ENCODE measurements at places on chromosomes 4 and X.

- DNase-seq, result no peak
These were observed 41.1 kb downstream of the THOC2 start for GRCh38 chrX:123691776-123692175.

- DNase-seq, result peak; percentile 68
These were observed 19.6 kb downstream of the MND1 start for GRCh38 chr4:153364061-153364460.

DNA sequence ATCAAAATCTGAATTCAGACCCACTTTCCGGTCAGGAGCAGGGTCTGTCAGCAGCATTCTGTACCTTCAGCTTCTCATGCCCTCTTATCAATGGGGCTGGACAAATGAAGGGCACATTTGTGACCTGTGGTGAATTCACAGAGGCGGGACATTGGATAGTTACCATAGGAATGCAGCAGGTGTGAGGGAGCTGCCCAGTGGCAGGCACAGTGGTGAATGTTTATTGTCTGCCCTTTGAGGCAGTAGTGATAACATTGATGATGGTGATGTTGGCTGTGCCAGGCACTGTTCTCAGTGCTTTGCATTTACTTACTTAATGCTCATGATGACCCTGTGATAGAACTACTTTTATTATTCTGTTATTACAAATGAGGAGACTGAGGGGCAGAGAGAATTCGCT is 101.2 kb upstream of the KIT start:
- DNase-seq, result no peak

DNA sequence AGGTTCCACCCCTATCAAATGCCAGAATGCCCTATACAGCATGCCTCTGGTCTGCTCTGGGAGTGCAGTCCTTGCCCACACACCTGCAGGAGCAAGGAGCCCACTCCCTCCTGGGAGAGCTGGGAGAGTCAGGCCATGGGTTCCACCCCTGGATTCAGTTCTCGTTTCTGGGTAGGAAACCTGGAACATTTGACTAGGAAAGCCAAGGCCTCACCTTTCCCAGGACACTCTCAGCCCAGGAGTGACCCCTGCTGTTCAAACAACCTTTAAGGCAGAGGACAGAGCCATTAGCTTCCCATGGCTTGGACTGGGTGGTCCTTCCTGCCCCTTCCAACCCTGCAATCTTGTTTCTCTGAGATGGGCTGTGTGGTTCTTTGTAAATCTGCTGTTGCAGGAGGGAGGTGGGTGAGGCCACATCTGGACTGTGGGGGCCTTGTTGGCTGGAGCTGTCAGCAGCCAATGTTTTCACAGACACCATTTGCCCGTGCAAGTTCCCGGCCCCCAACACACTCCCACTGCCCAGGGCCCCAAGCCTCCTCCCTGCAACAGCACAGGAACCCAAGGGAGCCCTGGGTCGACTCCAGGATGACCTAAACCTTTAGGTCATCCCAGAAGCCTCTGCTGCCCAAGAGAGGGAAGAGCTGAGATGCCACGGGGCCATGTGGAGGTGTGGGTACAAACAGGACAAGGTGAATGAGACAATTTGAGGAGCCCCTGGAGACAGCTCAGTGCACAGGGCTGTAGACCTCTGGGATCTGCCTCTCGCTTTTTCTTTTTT is 104.4 kb downstream of the PJA1 start:
- DNase-seq, result peak; percentile 31

- DNase-seq, result no peak
These were observed 35.7 kb upstream of the GABRQ start for GRCh38 chrX:152601848-152602616.

DNA sequence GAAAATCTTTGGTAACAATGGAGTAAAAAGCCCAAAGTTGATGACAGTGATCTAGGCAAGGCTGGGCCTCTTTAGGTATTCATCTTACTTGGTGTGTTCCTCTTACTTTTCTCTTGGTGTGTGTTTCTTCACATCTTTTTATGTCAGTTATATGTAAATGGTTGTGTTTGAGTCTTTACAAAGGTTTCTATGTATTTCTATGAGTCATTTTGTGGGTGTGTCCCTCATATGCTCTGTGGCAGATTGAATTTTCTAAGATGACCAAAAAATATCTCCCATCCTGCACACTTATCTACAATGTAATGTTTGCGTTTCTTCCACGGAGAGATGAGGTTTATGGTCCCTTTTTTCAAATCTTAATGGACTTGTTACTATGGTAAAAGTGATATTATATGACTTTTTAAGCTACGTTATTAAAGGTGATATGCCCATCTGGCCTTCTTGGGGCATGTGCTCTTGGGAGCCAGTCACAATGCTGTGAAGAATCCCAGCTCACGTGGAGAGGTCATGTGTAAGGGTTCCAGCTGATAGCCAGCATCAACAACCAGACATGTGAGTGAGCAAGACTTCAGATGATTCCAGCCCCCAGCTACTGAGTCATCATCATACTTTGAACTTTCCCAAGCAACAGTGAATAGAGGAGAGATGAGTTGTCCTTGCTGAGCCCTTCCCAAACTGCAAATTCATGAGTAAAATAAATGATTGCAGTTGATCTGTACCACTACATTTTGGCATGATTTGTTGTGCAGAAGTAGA is 126.9 kb downstream of the CBLL2 start:
- peak; percentile 12 for DNase-seq

DNA sequence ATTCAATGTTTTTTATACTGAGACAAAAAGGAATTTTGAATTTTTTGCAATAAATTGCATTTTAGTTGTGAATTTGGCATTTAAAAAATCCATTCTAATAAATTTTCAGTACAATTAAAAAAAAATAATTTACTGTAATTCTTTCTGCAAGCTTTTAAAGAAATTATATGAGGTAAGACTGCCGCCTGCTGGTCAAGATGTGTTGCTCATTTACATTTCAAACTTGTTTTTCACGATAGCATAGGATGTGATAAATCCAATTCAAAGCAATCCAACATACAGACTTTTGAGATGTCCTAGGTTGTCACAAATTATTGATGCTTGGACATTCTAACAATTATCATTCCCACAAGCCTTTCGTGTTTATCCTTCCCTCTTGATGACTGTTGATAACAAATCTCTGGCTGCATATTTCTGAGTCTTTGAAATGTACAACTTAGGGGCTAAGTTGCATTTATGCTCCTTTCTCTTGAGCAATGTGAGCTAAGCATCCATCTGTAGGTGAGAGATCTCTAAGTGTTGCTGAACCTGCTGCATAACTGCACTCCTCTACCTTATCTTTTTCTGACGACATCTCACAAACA is 21.7 kb upstream of the MFAP3L start:
- DNase-seq, result peak; percentile 57

DNA sequence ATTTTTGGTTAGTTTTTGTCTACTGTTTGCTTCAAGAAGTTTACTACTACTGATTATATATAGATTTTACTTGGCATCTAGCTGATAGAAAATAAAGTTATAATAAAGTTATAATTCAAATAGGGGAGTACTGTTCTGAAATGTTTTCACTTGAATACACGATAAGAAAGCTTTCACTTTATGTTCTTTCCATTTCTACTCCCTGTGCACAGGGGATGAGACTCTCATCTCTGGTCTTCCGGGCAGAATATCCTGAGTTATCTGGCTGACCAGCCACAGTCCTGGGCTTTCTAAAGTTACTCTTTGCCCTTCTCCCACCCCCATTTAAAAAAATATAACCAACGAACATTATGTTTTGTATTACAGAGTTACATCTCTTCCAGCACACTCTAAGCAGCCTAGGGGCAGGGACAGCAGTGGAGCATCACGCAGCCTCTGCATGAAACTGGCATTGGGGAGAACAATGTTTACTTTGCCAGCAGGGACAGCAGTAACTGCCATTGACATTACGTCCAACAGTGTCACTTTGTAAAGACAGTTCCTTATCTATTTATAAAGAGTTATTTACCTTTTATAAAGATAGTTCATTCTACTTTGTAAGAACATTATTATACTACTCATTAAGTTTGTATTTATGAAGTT is 64.3 kb downstream of the METTL14 start:
- no peak for DNase-seq

DNA sequence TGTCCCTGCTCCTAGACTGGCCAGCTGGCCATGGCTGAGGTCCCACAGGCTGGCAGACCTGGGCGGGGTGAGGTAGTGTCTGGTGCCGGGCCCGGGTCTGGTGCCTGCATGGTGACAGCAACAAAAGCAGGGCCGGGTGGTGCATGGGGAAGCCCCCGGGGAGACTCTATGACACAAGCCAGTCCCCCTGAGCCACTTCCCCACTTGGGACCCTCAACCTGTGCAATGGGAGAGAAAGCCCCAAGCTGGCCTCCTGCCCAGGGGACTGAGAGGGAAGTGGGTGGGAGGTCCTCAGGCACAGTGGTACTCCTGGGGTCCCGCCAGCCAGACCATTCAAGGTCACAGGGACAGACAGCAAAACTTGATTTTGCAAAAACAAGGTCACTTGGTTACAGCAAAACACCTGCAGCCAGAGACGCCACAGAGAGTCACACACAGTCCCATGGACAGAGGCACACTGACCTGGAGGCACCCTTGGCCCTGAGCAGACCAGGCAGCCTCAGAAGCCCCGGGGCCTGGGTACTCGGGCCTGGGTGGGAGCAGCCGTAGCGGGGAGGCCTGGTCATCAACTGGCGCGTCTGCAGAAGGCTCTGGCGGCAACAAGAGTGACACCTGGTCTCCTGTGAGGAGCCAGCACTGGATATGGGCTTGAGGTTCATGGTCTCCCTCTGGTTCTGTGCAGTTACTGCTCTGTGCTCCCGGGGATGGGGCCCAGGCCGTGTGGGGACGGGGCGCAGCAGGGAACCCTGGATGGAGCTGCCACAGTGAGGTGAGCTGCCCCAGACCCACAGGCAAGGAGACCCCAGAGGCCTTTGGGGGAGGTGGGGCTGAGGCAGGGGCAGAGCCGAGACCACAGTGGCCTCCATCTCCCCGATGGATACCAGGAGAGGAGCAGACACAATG is 60.6 kb downstream of the HTRA3 start:
- DNase-seq, result no peak

DNA sequence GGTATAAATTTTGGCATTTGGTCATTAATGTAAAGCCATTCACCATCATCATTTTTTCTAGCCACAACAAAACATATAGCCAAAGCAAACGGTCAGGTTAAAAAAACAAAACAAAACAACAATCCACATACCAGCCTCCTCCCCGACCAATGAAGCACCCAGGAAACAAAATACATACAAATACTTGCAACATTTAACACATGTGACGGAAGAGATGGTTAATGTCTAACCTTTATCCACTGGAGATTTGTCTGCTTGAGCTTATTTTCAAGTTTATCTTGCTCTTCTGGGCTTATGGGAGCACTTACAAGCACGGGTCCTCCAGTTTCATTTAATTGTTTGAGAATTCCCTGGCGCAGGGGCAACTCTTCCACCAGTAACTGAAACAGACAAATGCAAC is 857.5 kb upstream of the FTHL17 start:
- no peak for DNase-seq

GRCh38 chr4:170106900-170107299 is 17.1 kb upstream of the AADAT start:
- no peak for DNase-seq
